ENCODE measurements at places on chromosomes 16 and 17. TPM values are rescaled to one million over a fixed set of nuclear protein-coding genes. Genes with fewer than 3 reads are reported as not detected.
A peak's percentile ranks its signal among the peaks of the same experiment; 100 is the strongest.

DNA sequence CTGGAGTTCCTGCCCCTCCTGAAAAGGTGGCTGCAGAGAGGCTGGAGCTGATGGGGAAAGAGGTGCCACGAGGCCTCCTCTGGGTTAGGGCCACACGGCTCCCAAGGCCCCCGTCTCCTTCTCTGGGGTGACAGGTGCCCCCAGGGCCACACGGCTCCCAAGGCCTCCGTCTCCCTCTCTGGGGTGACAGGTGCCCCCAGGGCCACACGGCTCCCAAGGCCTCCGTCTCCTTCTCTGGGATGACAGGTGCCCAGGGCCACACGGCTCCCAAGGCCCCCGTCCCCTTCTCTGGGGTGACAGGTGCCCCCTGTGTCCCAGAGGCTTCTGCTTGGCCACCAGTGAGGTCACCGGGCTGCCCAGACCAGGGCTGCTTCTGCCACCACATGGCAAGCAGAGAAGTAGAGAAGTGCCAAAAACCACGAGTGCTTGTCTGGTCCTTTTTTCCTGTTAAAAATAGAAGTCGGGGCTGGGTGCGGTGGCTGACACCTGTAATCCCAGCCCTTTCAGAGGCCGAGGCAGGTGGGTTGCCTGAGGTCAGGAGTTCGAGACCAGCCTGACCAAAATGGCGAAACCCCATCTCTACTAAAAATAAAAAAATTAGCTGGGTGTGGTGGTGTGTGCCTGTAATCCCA lies 4.1 kb downstream of the CAPN15 start:
- DNase-seq, result no peak

- DNase-seq, result no peak
These were observed 116.5 kb downstream of the ANKFN1 start for GRCh38 chr17:56269556-56270389.

DNA sequence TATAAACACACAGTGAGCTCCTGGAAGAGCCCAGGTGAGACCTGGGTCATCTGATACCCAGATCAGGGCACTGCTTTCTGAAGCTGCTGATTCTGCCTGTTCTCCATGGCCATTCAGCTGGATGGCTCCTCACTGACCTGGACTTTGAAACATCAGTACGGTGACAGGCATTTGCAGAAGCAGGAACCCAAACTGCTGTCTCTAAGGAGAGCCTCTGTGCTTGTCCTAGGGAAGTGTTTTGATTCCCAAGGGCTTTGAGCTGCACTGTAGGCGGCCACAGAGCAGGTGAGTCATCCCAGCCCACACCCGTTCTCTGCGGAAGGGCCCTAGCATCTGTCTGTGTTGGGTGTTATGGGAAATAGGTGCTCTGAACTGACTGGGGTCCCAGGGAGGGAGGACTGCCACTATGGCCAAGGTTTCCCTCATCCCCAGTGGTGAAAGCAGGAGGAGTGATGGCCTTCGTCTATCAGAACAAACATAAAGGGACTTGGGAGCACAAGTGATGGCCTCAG lies 60.7 kb upstream of the ADCY9 start:
- DNase-seq, result no peak

DNA sequence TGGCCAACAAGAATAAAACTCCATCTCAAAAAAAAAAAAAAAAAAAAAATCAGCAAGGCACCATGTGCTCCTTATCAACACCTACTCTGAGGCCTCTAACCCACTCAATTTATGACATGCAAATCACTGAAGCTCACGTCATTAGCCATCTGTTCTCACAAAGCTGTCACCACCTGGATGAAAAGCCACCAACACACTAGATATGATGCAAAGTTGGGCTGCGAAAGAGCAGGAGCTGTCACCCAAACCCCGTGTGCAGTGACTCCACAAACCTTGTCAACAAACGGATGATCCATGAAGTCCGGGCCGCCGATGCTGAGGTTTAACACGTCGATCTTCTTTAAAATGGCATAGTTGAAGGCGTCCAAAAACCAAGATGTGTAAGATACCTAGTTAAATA lies 25.3 kb downstream of the MBTPS1 start:
- no peak for DNase-seq

GRCh38 chr16:9115277-9115676 lies 23.8 kb downstream of the HAPSTR1 start:
- DNase-seq, result no peak

- DNase-seq, result peak; percentile 62
These were observed 15.0 kb downstream of the PITPNC1 start for GRCh38 chr17:67392111-67392510.

- DNase-seq, result no peak
These were observed 46.1 kb upstream of the KCNJ2 start for GRCh38 chr17:70123193-70123592.

DNA sequence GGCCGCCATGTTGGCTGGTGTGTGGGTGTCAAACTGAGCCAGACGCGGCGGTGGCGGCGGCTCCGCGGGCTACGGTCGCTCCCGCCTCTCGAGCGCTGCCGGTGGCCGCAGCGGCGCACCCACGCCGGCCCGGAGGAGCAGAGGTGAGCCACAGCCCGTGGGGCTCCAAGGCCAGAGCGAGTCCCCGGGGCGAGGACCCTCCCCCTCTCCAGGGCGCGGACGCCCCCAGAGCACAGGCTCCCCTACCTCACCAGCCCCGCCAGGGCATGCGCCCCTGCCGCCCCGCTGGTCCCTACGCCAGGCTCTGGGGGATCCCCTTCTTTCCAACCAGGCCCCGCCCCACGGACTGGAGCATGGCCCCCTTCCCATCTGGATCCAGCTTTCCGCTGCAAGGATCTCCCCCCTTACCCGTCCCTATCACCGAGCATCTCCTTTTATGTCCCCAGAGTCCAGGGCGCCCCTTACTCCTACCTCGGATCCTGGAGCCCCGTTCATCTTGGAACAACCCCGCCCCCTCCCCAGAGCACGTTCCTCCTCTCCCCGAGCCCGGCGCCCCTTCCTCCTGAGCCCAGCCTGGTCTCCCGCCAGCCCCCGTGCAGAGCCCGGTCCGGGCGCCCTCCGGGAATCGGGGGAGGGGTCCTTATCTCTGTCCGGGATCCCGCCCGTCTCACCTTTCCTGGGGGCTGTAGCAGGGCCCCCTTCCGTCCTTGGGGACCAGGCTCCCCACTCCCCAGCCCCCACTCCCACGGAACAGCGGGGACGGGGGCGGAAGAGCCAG lies 412 bp downstream of the EPN2 start:
- DNase-seq, result peak; percentile 41

GRCh38 chr17:59688496-59688895 lies 18.7 kb downstream of the PTRH2 start:
- no peak for DNase-seq

DNA sequence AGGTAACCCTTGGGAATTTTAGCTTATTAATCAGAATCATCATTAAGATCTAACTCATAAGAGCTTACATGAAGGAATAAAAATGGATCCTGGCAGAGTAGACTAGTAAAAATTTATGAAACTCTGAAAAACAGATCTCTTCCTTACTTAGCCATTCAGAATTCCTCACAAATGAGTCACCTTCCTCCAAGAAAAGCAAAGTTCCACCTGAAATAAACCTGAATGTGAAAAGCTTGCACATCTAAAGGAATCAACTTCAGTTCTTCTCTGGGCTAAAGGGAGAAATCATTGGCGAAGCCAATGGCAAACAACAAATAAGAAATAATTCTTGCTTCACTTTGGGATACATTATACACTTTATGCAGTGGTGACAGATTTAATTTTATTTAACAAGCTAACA lies 22.7 kb downstream of the MYO1D start:
- no peak for DNase-seq

- DNase-seq, result no peak
These were observed 20.5 kb downstream of the SLC7A5 start for GRCh38 chr16:87848676-87849345.

DNA sequence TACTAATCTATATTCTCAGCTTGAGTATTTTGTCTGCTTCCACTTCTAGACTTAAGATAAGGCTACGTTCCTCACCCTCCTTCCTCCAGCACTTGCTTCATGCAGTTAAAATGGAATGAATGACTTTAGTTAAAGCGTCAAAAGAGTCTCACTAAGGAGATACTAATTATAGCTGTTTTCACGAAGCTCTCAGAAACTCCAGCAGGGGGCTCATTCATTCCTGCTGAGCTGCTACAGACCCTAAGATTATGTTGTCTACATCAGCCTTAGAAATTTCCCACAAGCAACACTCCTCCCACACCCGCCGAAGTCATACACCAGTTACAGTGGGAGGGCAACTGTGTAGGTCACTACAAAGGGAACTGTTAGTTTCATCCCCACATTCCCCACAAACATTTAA lies 57.0 kb upstream of the KIFC3 start:
- peak; percentile 11 for DNase-seq

DNA sequence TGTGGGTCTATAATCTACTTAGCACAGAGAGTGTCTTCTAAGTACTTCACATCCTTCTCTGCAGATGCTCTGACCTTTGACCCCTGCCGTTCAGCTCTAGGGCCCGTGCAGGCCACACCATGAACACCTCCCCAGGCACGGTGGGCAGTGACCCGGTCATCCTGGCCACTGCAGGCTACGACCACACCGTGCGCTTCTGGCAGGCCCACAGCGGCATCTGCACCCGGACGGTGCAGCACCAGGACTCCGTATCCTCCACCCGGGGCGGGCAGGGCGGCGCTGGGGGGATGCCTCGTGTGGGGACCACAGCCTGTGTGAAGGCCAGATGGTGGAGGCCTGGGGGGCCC lies 686 bp downstream of the MLST8 start:
- no peak for DNase-seq

DNA sequence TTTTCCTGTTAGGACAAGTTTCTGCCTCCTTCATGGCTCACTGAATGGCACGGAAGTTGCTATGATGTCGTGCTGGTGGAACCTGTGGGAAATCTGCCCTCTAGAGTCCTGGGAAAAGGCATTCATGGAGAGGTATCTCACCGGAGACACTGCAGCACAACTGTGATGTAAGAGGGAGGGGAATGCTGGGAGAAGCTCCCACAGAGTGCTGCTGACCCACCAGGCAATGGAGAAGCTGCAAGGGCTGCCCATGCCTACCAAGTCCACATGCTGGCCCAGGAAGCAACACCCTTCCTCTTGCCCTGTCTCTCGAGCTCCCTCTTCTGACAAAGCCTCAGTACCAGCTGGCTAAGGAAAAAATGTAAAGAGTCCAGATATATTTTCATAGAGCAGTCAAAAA lies 45.2 kb upstream of the SLC5A11 start:
- no peak for DNase-seq

DNA sequence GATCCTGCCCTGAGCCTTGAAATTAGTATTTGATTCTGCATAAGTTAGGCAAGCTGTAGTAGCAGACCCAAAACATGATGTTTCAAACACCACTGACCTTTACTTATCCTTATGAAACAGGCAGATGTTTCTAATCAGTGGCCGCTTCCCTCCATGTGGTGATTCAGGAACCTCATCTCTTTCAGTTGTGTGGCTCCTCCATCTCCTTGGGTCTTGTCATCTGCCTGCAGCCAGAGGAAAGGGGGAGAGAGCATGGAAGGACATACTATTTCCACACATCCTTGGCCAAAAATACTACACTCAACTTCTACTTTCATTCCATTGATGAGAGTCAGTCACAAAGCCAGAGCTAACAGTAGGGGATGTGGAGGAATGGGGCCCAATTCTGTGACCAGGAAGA lies 41.6 kb upstream of the IRX6 start:
- no peak for DNase-seq

Gene APPBP2
- total RNA-seq, result 22.5 TPM

Gene CTRB1
- not detected for total RNA-seq

Gene ASIC2
- total RNA-seq, result not detected

Gene SOST
- total RNA-seq, result not detected

Gene TSPAN10
- 0.18 TPM for total RNA-seq

Gene FBXW10
- total RNA-seq, result not detected

Gene ARHGAP44
- 0.50 TPM for total RNA-seq

Gene CYGB
- total RNA-seq, result not detected

Gene BCL6B
- 1.2 TPM for total RNA-seq

Gene DNAH2
- total RNA-seq, result not detected

Gene USH1G
- not detected for total RNA-seq

All from activated CD8-positive, alpha-beta T cell treated with anti-CD3 and anti-CD28 coated beads for 36 hours (primary cell).